ENCODE measurements at places on chromosomes 16 and 17.
A peak's percentile ranks its signal among the peaks of the same experiment; 100 is the strongest.

- DNase-seq = no peak
Measured at GRCh38 chr17:17112628-17113200, 70.5 kb downstream of the MPRIP start.

DNA sequence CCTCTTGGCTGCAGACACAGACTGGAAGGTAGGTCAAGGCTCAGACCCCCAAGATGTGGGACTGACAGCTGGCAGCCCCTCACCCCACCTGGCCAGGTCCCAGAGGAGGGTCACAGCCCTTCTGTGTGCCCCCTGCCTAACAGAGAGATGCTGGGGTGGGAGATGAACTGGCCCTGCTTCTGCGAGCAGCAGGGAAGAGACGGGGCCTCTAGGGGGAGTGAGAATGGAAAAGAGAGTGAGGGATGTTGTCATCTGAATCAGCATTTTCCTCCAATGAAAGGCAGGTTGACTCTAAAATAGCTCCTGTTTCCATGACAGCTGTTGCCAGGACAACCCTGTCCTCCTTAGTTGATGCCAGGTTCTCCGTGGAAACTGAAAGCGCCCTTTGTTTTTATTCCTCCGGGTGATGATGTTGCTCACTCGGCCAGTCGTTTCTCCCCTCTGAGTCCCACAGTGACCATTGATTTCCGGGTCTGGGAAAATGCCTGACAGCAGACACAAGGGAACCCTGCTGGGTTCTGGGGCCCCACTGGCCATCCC is 4.9 kb upstream of the NDRG4 start:
- peak; percentile 22 for DNase-seq

- no peak for DNase-seq
Measured at GRCh38 chr17:73595479-73595878, 48.8 kb downstream of the SDK2 start.

GRCh38 chr16:86221085-86221484 is 289.2 kb upstream of the FOXF1 start:
- DNase-seq = no peak

GRCh38 chr17:73170324-73170723 is 5.5 kb downstream of the SSTR2 start:
- no peak for DNase-seq

- no peak for DNase-seq
Measured at GRCh38 chr16:68300734-68301459, 9.8 kb downstream of the SLC7A6OS start.

GRCh38 chr17:50153650-50154575 is 3.4 kb upstream of the PPP1R9B start:
- no peak for DNase-seq

- no peak for DNase-seq
Measured at GRCh38 chr17:68560966-68561720, 40.0 kb downstream of the FAM20A start.

- no peak for DNase-seq
Measured at GRCh38 chr17:48995304-48995973, 1.7 kb upstream of the IGF2BP1 start.

DNA sequence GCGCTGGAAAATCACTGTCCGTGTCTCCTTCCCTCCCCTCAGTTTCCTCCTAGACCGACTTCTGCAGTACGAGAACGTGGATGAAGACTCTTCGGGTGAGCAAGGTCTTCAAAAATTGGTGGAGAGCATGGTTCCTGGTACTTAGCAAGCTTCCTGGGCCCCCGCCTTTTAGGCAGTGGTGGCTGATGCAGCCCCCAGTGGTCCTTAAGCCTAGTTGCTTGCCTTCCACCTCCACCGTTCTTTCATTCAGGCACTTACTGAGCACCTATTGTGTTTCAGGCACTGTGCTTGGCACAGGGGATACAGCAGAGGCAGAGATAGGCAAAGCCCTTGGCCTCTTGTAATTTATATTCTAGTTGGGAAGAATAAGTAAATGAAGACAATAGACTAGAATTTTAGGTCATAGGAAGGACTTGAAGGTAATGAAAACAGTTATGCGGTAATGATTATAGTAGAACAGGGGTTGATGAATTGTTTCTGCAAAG is 767 bp downstream of the INO80E start:
- DNase-seq = no peak

DNA sequence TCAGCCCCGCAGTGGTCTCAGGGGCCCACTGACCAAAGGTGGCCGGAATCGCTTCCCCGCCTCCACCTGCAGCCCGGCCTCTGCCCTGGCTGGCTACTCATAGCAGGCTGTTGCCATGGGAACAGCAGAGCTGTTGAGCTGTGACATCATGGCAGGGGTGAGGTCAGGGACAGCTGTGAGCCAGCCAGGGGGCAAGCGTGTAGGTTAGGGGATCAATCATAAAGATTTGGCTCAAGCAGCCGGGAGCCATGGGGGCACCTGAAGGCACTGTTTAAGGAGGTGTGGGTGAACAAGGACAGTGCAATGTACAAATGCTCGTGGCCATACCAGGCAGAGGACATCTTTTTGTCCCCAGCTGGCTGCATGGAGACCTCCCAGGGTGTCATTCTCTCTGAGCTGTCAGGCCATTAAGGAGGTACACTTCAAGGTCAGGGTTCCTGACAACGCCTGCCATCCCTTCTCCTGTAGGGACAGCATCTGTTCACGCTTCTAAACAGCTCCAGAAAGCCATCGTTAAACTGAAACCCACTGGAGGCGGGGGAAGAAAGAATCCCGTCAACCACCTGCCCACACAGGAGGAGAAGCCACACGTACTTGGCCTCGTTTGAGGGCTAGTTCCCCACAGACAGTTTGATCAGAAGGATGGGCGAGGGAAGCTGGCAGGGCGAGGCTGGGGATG is at the start of gene CEP295NL:
CEP295NL (minus strand) TSS at position 101 of the 679 bp plus-strand sequence. CDS start 1,373 bp downstream, outside the sequence.
- DNase-seq = no peak

DNA sequence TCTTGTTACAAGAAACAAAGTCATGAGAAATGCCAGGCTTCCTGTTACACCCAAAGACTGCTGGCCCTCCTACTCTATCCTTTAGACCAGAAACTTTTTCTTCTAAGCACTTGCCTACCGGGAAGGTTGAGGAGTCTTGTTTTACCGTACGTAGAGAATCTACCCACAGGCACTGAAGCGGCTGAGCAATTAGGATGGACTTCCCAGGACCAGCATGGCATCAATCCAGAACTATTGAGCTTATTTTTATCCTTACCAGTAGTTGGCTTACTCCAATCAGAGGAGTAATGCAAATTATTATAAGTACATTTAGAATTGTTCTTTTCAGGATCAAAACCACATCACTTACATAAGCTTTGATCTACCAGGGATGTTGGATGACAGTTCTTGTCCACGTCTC is 25.6 kb downstream of the CEP95 start:
- no peak for DNase-seq

DNA sequence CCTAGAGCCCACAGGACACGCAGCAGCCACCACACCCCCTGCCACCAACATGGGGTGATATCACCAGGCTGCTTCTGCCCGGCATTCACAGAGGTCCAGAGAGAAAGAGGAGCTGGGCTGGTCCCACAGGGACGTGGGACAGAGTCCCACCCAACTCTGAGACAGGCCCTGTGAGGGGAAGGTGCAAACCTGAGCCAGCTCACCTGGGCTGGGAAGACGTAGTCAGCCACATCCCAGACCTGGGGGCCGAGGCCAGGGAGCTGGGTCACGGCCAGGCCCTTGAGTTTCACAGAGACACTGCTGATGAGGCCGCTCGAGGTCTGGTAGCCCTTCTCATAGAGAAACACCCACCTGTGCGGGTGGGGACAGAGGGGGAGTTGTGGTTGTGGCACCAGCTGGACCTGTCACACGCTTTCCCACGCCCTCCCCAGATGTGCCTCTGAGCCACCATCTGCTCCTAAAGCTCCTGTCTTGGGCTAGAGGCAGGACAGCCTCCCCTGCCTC is 11.2 kb downstream of the P2RX1 start:
- no peak for DNase-seq

DNA sequence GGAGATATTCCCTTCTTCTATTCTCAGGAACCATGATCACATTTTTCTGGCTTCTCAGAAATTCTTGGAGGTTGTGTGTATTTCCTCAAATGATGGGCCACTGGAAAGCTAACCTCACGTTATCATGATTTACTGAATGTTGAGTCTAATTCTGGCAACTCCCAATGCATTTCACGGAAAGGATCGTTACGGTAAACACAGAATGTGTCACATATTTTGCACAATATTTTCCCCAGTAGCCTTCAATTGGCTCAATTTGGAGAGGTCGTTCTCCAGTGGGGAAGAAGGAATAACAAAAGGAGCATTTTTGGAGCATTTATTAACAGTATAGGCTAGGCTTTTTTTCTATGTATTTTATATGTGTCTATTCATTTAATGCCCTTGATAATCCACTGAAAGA is 450.3 kb downstream of the HAPSTR1 start:
- DNase-seq = no peak

GRCh38 chr16:82044585-82044911 is 9.5 kb downstream of the HSD17B2 start:
- no peak for DNase-seq

DNA sequence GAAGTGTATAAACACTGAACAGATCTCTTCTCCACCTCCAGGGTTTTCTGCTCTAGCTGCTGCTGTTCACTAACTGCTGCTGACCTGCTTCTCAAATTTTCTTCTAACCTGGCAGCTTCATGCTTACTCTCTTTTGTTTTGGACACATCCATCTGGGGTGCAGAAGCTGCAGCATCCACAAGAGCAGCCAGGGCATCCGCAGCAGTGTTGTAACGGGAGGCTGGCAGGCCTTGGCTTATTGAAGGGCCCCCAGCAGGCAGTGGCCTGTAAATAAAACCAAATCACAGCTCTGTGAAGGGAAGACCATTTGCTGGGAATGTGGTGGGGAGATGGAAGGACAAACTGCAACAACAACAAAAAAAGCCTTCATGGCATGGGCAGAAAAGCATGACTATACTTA is 62.0 kb downstream of the TTC19 start:
- DNase-seq = no peak

GRCh38 chr16:50393858-50394802 is 25.3 kb upstream of the BRD7 start:
- no peak for DNase-seq

GRCh38 chr17:75287221-75287620 is 2.0 kb downstream of the SLC25A19 start:
- no peak for DNase-seq

DNA sequence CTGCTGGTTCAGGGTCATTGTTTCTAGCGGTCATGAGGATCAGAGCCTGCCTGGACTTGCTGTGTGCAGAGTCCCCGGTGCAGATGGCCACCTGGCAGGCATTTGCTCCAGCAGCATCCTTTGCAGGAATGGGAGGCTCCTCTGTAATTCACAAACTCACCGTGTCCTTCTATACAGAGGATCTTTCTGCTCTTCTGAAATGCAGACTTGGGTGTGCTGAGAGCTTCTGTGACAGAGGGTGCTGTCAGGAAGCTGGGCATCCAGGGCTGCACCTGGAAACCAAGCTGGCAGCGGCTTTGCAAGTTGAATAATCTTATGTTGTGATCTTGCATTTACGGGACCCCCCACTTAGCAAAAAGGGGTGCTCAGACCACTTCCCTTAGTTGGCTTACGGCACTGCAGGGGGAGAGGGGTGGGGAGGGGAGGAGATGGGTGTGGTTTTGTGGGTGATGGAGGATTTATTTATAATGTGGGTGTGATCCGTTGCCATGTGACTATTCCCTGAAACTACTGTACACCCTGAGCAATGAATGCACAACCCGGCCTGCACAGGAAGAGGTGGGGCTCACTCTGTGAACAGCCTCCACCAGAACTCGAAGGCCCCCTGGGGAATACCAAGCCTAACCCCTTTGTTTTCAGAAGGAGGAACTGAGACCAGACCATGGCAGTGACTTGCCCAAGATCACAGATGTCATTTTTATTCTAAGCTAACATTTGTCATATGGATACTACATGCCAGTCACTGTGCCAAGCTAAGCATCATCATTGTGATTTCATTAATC is 178.3 kb downstream of the PRKCB start:
- peak; percentile 44 for DNase-seq

GRCh38 chr16:62283-62967 is 8.8 kb downstream of the SNRNP25 start:
- DNase-seq = no peak

DNA sequence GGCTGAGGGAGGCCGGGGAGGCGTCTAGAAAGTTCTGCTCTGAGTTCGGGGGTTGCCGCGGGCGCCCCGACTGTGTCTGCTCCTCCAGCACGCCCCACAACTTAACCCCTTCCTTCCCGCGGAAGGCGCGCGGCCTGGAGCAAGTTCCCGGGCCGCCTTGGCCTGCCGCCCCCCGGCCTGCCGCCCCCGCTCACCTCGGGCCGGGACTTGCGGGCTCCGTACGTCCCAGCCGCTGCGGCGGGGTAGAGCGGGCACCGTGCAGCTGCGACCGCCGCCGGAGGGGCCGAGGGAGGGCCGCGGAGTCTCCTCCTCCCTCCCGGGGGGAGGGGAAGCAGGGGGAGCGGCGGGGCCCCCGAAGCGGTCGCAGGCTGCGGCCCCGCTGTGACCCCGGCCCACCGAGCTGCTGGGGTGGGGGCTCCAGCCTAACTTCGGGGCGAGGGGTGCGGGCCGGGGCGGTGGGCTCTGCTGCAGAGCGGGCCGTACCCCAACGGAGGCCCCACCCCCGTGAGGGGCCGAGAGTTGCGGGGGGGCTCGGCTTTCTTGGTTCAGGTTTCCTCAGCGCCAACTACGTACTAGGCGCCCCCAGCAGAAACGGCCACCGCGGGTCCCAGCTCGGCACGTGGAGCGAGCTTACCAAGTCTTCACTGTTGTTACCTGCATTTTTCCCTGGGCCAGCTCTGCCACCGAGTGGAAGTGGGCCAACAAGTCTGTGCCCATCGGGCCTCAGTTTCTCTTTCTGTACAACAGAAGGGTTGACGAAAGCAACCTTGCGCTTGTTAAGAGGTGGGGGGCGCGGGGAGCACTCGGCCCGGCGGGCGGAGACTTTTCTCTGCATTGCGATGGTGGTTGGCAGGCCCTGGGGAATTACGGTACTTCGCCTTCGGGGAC is at the start of gene CCDC102A:
CCDC102A (minus strand) TSS at position 266 of the 888 bp plus-strand sequence. CDS start 7,394 bp downstream, outside the sequence.
- peak; percentile 49 for DNase-seq

DNA sequence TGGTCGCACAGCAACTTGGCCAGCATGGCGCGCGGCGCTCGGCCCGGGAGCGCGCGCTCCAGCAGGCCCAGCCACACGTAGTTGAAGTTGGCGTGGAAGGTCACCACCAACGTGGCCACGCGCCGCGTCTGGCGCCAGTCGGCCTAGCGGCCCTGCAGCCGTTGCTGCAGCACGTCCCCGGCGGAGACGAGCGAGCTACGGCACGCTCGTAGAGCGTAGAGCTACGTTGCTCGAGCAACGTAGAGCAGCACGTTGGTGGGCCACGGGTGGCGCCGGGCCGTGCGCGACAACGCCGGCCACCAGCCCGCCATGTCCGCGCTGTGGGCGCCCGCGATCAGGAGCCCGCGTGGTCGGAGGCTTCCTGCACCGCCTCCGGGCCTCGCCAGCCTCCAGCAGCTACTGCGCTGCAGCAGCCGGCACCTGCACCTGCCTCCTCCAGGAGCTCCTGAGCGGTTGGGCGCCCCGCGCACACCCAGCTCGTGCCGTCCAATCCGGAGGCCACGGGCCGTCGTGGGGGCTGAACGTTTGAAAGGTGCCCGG is 13.4 kb upstream of the SULT1A1 start:
- DNase-seq = no peak
